ENCODE measurements at places on chromosomes 13 and 19.

GRCh38 chr19:40620161-40620485 lies 19.0 kb downstream of the LTBP4 start:
- DNase-seq = no peak

- no peak for DNase-seq
Observed at GRCh38 chr19:15810335-15810734, 5.1 kb downstream of the OR10H1 start.

DNA sequence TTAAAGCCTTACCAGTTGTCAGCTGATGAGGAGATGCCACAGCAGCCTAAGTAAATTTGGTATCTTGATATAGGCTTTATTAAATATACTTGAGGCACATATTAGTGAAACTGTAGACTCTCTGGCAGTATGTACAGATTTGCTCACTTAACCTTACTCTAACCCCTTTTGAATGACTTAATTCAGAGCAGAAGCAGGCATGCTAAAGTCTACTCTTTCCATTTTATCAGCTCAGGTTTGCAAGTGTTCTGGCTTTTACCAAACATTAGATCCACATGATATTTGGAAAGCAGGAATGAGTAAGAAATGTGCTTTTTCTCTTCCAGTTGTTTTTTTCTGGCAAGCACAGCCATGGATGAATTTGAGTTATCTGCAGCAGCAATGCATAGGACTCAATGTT lies 541.0 kb upstream of the PCDH9 start:
- no peak for DNase-seq

DNA sequence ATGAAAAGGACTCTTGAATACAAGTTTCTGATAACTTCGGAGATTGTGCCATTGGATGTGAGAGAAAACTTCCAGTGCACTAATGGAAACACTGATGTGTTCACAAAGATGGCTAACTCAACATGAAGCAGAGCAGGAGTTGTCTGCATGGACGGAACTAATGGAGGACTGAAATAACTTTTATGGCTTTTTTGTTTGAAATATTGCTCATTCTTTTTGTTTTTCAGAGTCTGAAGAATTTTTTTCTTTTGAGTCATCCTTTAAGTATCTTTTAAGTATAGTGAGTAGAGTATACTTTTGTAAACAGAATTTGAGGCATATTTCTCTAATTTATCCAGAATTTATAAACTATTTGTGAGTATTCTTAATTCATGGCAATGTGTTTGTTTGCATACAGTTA lies 25.7 kb downstream of the CRYL1 start:
- DNase-seq = no peak

DNA sequence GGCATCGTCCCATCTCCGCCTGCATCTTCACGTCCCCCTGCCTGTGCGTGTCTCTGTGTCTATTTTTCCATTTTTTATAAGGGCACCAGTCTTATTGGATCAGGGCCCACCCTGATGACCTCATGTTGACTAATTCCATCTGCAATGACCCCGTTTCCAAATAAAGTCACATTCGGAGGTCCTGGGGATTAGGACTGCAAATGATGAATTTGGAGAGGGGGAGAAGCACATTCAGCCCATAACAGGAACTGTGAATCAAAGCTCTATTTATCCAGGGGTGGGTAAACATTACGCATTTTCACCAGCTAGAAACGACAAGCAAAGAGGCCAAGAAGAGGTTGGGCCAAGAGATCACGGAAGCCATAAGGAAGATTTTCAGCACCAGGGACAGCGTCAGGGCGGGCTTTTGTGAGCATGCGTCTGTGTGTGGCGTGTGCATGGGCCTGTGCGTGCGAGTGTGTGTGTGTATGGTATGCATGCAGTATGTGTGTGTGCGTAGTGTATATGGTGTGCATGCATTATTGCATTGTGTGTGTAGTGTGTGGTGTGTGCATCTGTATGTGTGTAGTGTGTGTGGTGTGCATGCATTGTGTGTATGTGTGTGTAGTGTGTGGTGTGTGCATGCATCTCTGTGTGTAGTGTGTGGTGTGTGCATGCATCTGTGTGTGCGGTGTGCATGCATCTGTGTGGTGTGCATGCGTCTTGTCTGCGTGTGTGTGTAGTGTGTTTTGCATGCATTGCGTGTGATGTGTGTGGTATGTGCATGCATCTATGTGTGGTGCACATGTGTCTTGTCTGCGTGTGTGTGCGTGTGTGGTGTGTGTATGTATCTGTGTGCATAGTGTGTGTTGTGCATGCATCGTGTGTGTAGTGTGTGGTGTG lies 19.6 kb downstream of the CELF5 start:
- peak; percentile 64 for DNase-seq
